Naive B cell (primary cell): ENCODE measurements at places on chromosomes 3 and 15. TPM values are rescaled to one million over a fixed set of nuclear protein-coding genes. Genes with fewer than 3 reads are reported as not detected.

The IFT122 gene
- polyA plus RNA-seq = 9.7 TPM

The CEMIP gene
- not detected for polyA plus RNA-seq

The SPTSSB gene
- not detected for polyA plus RNA-seq

The CPNE9 gene
- not detected for polyA plus RNA-seq

The CLDN1 gene
- polyA plus RNA-seq = not detected

The KAT2B gene
- polyA plus RNA-seq = 9.2 TPM

The XIRP1 gene
- polyA plus RNA-seq = not detected

The TTC14 gene
- 24.9 TPM for polyA plus RNA-seq

The ADGRG7 gene
- not detected for polyA plus RNA-seq

The TMEM115 gene
- 34.1 TPM for polyA plus RNA-seq

The MUC4 gene
- polyA plus RNA-seq = 0.03 TPM

The RYR3 gene
- 0.86 TPM for polyA plus RNA-seq

The TRH gene
- polyA plus RNA-seq = not detected

The RBP2 gene
- not detected for polyA plus RNA-seq

The NR2E3 gene
- not detected for polyA plus RNA-seq

The SPTBN5 gene
- polyA plus RNA-seq = not detected

The RTP1 gene
- polyA plus RNA-seq = not detected

The PPM1L gene
- polyA plus RNA-seq = not detected

The SNRPA1 gene
- 60.4 TPM for polyA plus RNA-seq

The RHOV gene
- polyA plus RNA-seq = not detected

The CX3CR1 gene
- polyA plus RNA-seq = 1.1 TPM

The MYLK gene
- 2.1 TPM for polyA plus RNA-seq

The ZNF445 gene
- 1.5 TPM for polyA plus RNA-seq

The ZFAND6 gene
- polyA plus RNA-seq = 144 TPM

The REC114 gene
- polyA plus RNA-seq = not detected

The UACA gene
- polyA plus RNA-seq = 6.1 TPM

The MYH15 gene
- not detected for polyA plus RNA-seq

The HRG gene
- not detected for polyA plus RNA-seq

The KBTBD13 gene
- not detected for polyA plus RNA-seq

The MUC20 gene
- polyA plus RNA-seq = not detected

The NANOGP8 gene
- polyA plus RNA-seq = not detected

The BLM gene
- polyA plus RNA-seq = not detected

The GRM7 gene
- not detected for polyA plus RNA-seq

The SLC15A2 gene
- 2.7 TPM for polyA plus RNA-seq

The DBR1 gene
- 13.0 TPM for polyA plus RNA-seq
